HEK293T (cell line): ENCODE measurements at places on chromosomes 4 and X.

DNA sequence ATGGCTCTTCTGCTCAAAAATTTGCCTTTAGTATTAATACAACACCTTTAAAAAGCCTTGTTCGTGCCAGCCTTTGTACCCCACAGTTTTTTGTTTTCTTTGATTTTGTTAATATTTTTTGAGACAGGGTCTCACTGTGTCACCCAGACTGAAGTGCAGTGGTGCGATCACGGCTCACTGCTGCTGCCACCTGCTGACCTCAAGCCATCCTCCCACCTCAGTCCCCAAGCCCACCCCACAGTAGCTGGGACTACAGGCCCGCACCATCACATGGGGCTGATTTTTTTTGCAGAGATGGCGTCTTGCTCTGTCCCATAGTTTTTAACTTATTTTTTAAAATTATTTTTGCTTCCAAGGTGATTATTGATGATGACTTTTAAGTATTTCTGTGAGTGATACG, 134.0 kb downstream of the HTR2C start:
- DNase-seq, result peak; percentile 38

DNA sequence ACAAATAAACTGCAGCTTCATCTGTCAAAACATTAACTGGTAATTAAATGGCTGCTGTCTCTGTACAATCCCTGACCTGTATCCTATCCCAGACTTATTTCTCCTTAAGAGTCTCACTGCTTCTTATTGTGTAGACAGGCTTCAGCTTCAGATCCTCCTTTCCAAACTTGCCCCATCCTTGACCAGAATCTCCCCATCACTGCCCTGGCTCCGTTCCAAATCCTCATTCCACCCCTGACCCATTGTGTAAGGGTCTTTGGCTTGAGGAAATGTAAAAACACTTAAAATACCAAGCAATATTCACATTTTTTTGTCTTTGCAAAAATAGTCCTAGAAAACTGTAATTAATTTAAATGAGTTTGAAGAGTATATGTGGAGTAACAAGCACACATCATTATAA, 152.6 kb upstream of the VEGFC start:
- DNase-seq, result no peak

- no peak for DNase-seq
These were observed 264.4 kb upstream of the ITM2A start for GRCh38 chrX:79631526-79631925.

DNA sequence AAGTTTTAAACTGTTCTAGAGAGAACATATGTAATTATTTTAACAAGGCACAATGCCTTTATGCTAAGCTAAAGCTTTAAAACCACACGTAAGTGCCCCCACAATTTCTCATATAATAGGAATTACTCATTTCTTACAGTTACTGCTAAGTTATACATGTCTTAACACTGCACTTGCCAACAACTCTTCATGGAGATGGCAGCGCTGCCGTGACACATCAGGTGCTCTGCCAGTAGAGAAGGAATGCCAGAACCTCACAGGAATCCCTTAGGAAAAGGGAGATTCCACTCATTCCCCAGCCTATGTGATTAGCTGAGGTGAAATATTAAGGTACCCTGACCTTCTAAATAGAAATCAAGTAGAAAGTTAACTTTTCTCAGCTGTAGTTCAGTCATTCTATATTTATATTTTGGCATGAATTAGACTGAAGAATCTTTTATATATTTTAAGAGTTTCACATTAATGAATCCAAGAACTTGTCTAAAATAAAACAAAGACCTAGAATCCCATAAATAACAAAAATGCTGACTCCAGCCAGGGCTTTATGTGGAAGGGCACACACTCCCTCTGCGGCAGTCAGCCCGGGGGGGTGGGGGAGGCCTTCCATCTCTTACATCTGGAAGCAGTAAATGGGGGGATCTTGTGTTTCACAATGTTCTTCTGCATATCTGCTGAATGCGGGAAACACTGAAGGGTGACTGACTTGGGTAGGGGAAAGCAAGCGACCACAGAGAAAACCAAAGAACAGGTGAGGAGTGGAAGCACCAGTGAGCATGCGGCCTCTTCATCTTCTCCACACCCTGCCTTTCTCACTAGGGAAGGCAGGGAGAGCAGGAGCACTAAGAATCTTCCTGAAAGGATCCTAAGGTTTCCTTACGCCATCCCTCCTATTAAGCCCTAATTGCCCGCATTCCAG, 23.7 kb downstream of the ACSL1 start:
- DNase-seq, result no peak

DNA sequence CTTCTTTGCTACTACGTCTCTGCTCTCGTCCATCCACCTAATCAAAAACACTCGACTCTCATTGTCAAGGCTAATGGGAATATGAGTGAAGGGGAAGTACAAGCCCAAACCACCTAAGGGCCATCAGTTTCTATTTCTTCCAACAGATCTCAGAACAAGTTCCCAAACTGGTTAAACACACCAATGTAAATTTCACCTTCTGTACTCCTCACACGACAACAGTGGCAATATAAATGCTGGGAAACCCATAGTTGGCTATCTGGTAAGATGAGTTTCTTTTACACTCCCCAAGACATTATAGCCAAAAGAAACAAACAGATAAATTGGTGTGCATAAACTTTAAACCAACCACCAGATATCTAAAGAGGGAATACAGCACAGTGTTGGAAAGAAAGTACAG, 21.9 kb downstream of the ACSL1 start:
- DNase-seq, result no peak

- no peak for DNase-seq
These were observed 252.4 kb upstream of the CPEB2 start for GRCh38 chr4:14749910-14750309.

- no peak for DNase-seq
These were observed 324.6 kb upstream of the AADAT start for GRCh38 chr4:170414360-170414759.

DNA sequence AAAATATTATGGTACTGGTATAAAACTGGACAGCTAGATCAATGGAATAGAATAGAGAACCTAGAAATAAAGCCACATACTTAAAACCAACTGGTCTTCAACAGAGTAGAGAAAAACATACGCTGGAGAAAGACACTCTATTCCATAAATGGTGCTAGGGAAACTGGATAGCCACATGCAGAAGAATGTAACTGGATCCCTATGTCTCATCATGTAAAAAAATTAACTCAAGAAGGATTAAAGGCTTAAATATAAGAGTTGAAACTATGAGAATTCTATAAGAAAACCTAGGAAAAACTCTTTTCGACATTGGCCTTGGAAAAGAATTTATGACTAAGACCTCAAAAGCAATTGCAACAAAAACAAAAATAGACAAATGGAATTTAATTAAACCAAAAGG, 114.6 kb downstream of the PCDH18 start:
- DNase-seq, result no peak

- no peak for DNase-seq
These were observed 28.9 kb upstream of the HUWE1 start for GRCh38 chrX:53715346-53715924.

DNA sequence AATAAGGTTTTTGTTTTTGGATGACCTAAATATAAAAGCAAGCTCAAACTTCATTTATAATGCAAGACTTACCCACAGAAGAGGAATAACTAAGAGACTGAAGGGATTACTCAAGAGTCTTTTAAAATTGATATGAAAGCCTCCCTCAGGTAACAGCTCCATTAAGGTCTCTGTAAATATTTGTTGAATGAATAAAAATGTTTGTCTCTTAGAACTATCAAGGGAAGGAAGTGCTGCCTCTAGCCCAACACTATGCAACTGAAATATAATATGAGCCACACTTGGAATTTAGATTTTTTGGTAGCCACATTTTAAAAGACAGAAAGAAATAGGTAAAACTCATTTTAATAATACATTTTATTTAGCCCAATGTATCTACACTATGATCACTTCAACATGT, 127.8 kb downstream of the SH3RF1 start:
- no peak for DNase-seq

GRCh38 chr4:26690506-26690905, 106.6 kb downstream of the TBC1D19 start:
- DNase-seq, result no peak

DNA sequence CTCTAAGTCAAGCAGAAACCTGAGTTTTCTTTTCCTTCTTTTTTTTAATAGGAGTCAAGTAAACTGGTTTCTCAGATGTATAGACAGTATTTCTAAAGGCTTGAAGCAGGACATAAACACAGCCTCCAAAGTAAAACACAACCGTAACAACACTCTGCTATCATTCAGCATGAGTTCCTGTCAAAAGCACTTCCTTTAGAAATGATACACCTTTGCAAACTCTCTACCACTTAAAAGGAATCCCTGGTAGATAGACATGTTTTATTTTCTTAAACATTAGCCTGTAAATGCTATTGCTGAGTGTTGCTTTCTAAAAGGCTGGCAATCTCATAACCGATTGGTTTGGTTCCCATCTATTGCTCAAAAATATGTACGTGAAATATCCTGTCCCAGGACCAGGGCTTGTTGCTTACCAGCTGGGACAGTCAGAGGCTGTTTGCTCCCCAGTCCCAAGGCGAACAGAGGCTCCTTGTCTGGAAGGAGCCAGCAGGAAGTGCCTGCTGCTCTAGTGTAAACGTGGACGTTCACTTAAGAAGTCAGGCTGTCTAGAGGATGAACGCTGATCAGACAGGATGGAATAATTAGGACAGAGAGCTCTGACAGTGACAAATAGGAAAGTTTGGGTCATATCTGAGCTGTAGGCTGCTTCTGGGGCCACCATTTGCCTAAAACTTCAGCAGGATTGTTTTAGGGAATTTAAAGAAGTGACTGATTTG, 173.9 kb upstream of the KLF3 start:
- no peak for DNase-seq

DNA sequence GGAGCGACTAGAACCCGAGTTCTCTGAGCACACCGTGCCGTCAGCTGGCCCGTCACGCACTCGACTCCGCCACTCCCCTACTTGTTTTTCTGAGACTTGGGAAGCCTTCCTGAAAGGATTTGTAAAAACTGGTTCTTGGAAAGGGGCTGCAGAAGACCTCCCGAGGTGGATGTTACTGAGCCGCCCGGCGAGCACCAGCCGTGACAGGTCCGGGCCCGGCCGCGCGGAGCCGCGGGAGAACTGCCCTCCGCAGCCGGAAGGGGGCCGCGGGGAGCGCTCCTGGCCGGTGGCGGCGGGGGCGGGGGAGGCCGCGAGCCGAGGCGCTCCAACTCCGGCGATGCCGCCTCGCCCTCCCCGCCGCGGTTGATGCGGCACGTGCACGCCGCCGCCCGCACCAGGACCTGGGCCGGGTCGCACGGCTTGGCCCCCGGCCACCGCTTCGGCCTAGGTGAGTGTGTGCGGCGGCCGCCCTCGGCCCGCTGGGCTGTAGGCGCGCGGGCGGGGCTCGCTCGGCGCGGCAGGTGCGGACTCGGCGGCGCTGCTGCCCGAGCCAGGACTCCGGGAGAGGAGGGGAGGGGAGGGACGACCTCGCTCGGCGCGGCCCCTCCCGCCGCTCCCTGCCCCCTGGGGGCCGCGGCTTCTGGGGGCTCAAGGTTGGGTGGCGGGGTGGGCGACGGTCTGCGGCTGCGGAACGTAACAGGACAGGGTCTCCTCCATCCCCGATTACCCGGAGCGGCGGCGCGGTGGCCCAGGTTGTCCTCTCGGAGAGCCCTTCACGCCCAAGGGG, 1.7 kb downstream of the SPRY1 start:
- DNase-seq, result peak; percentile 68

DNA sequence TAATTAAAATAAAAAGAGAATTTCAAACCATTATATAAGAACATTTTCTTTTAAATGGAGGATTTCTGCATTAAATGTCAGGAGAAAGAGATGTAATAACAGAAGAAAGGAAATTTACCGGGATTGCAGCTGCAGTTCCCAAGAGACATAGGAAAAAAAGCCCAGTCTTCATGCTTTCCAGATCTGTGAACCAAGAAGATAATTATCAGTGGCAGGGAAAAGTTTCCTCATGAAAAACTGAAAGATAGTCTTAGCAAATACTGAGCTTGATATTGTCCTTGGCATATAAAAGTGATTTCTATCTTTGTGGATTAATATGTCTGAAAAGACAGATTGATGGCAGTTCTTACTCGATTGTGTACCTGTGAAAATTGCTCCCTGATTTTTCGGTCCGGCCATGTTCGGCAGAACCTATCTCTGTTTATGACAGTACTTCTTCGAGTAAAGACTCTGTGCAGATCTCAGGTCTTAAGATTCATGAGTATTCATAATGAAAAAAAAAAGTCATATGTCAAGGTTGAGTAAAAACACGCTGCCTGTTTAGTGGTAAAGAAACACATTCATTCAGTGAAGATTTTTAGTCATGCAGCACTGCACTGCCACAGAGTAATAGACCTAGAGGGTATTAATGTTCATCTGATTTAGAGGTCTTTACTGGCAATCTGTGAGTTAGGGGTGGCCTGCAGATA, 29.6 kb downstream of the SPARCL1 start:
- no peak for DNase-seq

DNA sequence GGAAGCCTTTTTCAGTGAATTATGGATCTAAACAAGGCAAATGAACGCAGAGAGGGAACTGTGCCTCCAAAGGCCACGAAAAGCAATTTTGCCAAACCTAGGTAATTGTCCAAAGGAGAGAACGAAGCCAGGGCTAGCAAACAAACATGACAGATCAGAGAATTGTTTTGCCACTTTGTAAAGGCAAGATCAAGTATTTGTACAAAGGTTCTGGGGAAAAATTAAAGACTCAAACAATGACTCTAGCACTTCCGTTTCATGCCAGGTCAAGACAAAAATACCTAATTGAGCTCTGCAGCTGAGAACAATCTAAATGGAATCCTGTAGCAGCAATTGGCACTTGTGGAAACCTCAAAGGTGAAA, 8.5 kb downstream of the RBM47 start:
- DNase-seq, result no peak

DNA sequence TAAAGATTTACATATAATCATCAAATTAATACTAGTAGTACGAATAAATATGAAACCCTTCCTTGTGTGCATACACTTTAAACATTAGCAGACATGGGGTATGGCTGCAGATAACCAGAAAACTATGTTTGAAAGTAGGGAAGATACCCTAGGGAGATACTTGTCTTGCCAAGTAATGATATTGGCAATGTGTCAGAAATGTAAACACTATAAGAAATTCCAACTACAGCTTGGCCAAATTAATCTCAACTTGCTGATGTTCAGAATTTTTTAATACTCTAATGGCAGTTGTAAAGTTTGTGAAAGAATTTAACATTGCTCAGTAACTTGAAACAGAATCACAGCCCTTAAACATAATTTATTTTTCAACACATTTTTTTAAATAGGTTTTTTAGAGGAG, 27.4 kb upstream of the HPGD start:
- DNase-seq, result no peak

DNA sequence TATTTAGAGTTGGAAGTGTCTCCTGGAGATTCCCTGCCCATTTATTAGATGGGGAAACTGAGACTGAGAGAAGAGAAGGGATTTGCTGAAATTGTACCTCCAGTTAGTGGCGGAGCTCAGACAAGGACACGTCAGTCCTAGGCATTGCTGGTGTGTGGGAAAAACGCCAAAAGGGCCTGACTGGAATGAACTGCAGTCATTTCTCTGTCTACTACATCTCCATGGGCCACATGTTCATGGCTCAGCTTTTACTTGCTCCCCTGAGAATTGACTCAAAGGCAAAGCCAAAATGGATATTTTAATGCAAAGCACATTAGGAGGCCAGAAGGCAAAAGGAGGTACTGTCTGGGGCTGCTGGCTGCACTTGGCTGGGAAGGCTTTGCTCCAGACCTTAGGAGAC, 3.9 kb downstream of the TFDP3 start:
- no peak for DNase-seq
